Liver (tissue), 10 donors: ENCODE measurements at places on chromosomes 12 and 14. TPM values are rescaled to one million over a fixed set of nuclear protein-coding genes. Genes with fewer than 3 reads are reported as not detected.

DNA sequence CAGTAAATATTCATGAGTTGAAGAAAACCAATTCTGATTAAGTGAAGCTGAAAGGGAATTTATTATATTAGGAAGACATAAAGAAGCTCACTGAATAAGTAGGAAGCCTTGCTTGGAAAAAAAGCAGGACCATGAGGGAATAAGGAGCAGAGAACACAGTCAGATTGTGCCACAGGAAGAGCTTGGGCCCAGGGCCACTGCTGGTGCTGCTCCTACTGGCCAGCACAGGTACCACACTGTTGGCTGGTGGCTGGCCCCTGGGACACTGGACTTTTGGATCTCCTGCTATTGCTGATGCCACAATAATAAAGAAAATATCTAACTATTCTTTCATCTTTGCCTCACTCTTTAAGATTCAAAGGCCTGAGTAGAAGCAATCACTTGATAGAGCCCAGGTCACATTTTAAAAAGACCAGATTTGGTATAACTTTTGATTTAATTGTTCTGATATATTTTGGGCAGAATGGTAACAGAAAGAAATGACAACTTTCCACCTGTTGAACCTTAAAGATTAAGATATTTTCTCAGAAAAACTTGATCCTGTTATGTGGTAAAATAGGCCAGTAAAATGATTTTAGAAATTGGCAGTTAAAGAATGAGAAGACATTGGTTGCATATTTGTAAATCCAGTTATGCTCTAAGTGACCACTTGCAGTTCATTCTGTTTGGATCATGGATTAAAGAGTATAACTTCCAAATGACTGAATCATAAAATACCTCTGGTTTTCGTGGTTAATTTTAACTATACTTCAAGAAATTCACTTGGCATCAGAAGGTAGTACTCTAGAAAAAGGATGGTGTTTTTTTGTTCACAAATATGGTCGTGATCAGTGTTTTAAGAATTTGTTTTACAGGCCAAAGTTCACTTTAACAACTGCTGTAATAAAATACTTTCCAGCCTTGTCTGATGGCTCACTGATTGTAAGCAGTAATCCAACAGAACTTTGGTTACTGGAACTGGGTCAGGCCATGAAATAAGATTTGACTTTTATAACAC is 68.3 kb downstream of the DERA start:
- no peak for DNase-seq

GRCh38 chr14:90049390-90049789 is 12.4 kb upstream of the KCNK13 start:
- no peak for DNase-seq

Gene GCN1
- 38.0 TPM for total RNA-seq

GRCh38 chr14:66487164-66487563 is 993 bp downstream of the CCDC196 start:
- DNase-seq = no peak

- no peak for DNase-seq
Measured at GRCh38 chr12:52703878-52704277, 554 bp upstream of the KRT77 start.

DNA sequence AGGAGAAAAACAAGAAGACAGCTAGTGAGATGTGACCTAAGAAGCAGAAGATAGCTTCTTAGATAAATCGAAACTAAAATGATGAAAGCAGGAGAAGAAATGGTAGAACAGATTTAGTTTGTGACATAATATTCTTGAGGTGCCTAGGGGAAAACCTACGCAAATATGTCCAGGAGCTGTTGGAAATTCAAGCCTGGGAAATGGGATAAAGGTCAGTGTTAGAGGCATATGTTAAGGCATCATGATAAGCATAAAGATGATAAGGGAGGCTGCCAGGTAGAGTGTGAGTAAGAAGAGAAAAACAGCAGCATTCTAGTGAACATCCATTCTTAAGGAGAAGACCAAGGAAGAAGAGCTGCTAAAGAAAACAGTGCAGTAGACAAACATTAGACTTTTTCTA is 109.6 kb upstream of the LGR5 start:
- DNase-seq = no peak

GRCh38 chr14:91119556-91120311 is 5.9 kb downstream of the DGLUCY start:
- DNase-seq = no peak
